ENCODE measurements at places on chromosomes 7 and 10.

- no peak for DNase-seq
Measured at GRCh38 chr10:115624448-115624847, 531.3 kb downstream of the ATRNL1 start.

DNA sequence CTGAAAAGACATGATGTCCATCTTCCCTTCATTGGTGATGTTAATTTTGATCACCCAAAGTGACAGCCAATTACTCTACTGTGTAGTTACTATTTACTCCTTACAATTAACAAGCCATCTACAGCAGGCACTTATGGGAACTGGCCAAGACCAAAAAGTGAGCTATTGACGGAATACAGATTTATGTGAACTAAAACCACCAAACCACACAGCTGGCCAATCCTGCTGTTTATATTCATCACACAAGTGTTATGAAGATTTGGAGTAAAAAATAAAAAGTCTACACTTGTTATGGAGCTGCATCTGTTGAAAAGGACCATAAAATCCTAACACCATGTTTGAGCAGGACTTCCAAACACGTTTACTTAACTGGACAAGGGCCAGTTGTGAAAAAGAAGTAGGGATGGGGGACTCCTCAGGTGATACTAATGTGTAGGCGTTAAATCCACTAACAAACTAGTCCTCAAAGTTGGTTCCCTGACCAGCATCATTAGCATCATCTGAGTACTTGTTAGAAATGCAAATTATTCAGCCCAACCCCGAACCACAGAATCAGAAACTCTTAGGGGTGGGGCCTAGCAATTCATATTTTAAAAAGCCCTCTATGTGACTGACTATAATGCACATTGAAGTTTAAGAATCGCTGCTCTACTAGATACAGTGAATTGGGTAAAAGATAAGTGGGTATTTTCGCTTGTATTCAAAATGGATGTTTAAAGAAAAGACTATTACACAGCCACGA is 11.6 kb downstream of the MCMBP start:
- no peak for DNase-seq

- DNase-seq: no peak
Measured at GRCh38 chr7:126685018-126685573, 567.6 kb downstream of the GRM8 start.

- no peak for DNase-seq
Measured at GRCh38 chr7:46134795-46135194, 213.7 kb upstream of the IGFBP3 start.

- DNase-seq: no peak
Measured at GRCh38 chr7:105613611-105614330, 32.5 kb upstream of the EFCAB10 start.

DNA sequence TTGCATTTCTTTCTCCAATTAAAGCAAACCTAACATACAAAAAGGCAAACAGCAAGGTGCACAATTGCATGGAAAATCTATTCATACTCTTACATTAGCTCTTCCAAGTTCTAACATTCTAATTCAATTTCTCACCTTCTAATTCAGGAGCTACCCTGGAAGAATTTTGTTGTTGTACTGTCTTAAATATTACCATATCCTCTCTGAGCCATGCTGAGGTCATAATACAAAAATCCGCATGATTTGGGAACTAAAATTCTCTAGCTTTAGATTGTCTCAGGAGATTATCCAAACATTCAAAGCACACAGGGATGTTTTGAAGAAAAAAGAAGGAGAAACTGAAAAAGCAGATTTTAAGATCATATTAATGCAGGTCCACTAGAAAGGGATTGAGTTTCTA is 229.9 kb downstream of the KIAA1217 start:
- DNase-seq: no peak

DNA sequence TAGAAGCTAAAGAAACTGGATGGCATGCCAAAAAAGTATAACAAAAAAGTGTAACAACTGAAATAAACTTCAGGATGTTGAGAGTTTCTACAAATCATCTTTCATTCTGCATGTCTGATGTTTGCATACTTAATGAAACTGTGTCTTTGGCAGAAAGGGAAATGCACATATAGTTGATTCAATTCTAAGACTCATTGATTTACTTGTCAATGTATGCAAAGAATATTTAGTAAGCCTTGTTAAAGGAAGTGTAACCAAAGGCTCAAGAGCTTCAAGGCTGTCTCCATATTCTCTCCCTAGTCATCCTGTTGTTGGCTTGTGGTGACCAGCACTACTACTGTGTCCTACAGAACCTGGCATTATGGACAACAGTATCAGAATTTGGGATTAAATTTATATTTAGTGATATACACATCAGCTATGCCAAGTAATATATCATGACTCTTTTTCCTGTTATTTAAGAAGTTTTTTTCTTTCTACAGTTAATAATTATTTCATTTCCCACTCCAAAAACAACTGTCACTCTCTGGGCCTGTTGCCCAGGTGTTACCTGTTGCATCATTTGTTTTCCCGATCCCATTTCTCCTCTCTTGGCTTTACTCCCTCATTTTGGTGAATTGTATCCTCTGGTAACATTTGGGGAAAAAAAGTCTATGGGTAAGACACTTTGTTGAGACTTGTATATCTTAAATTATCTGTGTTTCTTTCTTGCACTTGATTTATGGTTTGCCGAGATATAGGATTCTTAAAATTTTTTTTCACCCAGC is 226.6 kb upstream of the BMPER start:
- no peak for DNase-seq

- no peak for DNase-seq
Measured at GRCh38 chr7:55409482-55410225, 44.5 kb downstream of the LANCL2 start.

DNA sequence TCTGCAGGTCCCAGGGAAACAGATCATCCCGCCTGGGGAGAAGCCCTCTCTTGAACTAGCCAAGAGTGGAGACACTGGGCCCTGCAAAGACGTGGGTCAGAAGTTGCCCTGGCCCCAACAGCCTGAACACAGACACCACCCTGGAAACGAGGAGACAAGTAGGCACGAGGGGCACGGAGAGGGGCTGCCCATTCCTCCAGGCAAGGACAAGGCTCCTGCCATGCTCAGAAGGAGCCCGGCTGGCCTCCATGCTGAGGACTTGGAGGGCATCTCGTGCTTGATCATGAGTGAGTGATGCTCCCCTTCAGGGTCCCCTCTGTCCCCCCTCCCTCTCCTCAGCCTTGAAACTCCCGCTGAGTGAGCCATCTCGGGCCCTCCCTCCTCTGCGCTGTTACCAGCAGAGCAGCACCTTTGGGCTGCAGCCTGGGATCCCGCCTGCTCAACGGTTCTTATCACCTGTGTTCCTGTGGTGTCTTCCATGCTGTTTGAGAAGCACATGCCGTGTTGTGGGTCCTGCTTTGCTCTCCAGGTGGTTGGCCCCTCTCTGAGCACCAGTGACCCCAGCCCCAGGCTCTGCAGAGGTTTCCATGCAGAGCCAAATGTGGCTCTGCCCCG is 544.3 kb downstream of the TCERG1L start:
- DNase-seq: no peak

DNA sequence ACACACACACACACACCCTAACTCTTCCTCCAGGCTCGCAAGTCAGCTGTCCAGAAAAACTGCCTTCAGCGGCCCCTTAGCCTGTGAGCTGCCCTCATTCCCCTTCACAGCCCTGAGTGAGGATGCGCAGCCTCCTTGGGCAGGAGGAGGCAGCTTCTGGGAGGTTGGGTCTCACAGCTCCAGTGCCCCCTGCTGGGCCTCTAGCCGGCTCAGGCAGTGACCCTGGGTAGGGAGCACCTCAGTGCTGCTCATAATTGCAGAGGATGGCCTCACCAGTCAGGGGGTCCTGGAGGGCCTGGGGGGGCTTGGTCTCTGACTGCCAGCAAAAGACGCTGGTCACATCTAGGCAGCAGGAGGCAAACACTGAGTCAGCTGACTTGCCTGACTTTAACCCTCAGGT is 43.7 kb downstream of the ZNF273 start:
- no peak for DNase-seq

DNA sequence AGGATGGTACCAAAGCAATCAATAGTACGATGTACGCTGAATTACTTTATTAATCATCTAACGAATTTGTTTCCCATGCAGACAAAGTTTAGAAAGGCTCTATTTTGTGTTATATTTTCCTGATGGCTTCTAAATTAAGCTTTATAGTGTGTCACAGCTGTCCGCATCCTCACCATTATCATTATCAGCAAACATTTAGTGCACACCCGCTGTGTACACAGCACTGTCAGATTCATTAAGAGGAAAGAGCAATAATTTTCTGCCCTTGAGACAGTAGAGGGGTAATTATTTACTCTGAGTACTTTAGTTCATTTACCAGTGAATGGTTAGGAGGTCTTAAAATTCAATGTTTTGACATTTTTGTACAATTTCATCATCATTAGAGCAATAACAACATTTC is 233.3 kb upstream of the PTPRZ1 start:
- no peak for DNase-seq

GRCh38 chr7:12759151-12759550 is 71.7 kb downstream of the ARL4A start:
- no peak for DNase-seq

DNA sequence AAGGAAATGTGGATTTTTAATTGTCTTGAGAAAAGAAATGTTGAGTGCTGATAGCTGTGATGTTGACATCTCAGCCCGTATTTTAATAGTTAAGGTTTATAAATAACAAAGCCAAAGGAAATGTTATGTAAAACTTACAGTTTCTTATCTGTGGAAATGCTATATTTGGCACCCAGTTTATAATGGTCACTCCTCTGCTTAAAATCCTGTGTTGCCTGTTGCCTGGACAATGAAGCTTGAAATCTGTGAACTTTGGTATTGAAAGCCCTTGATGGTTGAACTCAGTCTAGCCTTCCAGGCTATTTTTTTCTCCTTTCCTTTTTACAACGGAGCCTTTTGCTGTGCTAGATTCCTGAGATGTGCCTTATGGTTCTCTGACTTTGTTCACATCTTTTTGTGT is 46.5 kb downstream of the MCU start:
- no peak for DNase-seq

GRCh38 chr7:112263519-112263918 is 57.0 kb downstream of the ZNF277 start:
- DNase-seq: no peak

- DNase-seq: no peak
Measured at GRCh38 chr7:36925691-36926090, 201.4 kb upstream of the AOAH start.

DNA sequence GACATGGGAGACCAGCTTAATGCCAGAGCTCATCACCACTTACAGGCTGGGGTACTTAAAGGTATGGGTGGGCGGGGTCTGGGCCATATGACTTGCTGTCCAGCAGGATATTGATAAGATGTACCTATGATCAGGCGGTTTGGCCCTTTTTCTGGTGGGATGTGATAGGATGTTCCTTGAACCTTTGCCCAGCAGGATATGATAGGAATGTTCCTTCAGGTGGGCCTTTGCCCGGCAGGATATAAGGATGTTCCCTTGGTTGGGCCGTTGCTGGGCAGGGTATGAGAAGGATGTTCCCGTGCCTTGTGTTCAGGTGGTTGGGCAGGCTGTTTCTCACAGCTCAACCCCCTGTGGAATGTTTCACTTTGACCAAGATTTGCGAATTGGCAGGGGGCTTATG is 187.2 kb upstream of the CXCL12 start:
- DNase-seq: no peak

DNA sequence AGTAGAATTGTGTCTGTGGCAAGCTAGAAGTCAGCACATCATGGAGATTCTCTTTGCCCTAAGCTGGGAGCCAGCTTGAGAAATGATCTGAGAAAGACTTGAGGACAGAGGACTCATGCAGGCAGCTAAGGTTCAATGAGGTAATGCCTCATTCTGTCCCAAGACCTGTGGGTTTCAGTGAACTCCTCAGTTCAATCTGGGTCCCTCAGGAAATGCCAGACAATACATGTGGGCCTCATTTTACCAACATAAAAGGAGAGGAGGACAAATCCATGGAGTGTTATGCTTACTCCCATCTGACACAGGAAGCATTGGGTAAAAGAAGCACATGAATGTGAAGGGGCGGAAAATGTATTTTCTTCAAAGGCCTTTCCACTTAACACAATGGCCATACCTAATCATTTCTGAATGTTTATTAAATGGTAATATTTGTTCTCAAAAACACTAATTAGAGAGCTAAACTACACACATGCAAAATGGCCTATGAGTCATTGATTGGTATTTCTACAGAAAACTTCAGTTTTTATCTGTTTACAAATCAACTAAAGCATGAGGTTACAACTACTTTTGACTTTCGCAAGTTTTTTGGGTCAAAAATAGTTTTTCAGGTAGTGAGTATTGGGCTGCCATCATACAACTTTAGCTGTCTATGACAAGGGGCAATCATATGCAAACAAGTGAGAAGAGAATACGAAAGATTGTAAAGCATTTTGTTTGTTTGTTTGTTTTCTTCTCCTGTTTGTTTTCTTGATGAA is 205.3 kb downstream of the CHRM2 start:
- DNase-seq: no peak

DNA sequence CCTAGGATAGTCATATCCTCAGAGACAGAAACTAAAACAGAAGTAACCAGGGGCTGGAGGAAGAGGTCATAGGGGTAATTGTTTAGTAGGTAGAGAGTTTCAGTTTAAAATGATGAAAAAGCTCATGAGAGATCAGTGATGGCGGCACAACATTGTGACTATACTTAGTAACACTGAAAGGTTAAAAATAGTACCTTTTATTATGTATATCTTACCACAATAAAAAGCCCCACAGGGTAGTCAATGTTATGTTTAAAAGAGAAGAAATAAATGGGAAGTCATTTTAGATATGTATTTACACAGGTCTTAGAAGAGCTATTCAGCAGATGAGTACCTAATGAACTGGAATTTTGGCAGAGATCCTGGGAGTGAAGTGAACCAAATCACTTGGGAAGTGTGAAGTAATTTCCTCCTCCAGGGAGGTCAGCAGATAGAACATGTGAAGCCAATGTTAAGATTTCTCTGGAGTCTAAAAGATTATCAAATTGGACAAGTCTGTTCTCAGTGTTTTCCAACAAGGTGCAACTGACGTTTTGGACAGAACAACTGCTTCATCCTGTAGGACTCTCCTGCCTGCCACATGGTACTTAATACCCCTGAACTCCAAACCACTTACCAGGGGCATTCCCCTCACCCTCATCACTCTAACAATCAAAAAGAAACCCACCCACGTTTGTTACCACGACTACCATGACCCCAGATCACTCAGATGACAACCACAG is 6.4 kb downstream of the CDCA7L start:
- DNase-seq: no peak

- no peak for DNase-seq
Measured at GRCh38 chr7:64581926-64582894, 19.3 kb upstream of the ZNF680 start.

- DNase-seq: no peak
Measured at GRCh38 chr10:31313396-31313795, 5.6 kb upstream of the ZEB1 start.

- DNase-seq: no peak
Measured at GRCh38 chr7:125934539-125934938, 1004.9 kb upstream of the POT1 start.

DNA sequence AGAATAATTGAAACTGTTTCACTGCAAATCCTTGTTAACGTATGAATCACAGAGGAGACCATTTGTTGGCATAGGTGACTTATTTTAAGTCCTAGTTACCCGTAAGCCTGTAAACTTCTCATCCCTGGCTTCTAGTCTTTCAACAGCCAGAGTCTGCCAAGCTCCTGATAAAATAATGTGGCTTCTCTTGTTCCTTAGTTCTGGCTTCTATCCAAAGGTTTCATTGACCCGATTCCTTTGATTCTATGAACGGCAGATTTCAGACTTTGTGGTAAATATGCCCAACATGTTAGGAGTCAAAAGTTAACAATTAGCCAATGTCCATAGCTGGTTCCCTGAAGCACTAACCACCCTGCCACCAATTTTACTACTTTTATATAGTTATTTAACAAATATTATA is 23.3 kb downstream of the DNAH11 start:
- no peak for DNase-seq

GRCh38 chr7:157568106-157568769 is 231.4 kb downstream of the DNAJB6 start:
- DNase-seq: no peak

GRCh38 chr7:116176226-116176625 is 34.1 kb upstream of the TES start:
- no peak for DNase-seq

All from omental fat pad (tissue), 4 donors.